Dermis blood vessel endothelial cell (primary cell): ENCODE measurements at places on chromosomes 1 and 21. TPM values are rescaled to one million over a fixed set of nuclear protein-coding genes. Genes with fewer than 3 reads are reported as not detected.

Gene FCMR
- 0.17 TPM in 1 of 2 replicates, not detected in the other for total RNA-seq

- DNase-seq, result no peak
Measured at GRCh38 chr21:41767606-41768436, 969 bp upstream of the RIPK4 start.

Gene CFAP74
- total RNA-seq, result not detected in 2 replicates

DNA sequence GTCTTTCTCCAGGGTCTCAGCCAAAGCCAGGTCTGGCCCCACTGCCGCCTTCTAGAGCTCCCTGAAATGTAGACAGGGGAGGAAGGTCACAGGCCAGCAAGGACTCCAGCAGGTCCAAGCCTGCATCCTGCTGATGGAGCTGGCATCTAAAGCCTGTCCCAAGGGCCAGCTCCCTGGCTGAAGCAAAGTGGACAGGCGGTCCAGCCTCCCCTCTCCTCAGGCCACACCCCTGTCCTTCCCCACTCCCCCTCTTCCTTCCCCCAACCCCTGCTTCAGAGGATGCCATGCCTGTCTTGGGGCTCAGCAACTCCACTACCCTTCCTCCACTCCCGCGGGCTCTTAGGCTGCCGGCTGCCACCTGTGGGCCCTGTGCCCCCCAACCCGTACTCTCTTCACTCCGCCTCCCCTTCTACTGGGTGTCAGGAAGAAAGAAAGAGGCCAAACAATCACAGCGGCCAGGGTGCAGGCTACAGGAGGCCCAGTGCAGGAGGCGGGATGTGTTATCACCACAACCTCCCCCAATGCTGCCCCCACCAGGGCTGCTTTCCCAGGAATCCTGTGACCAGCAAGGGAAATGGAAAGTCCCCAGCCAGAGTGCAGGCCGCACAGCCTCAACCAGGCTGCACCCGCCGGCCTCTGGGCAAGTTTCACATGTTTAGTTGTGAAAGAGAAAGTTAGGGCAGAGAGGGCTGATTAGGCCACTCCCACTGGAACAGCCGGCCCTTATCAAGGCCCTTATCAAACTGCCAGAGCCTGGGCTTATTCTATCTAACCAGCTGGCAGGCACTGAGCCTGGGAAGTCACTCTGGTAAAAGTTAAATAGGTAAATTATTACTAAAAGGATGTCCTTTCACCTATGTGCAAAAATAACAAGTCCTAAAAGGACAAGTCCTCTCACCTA lies 34.1 kb downstream of the ACOT7 start:
- peak; percentile 79 for DNase-seq

Gene FUCA1
- total RNA-seq, result 10.7 and 20.6 TPM in 2 replicates

Gene SAMD13
- 1.0 and 1.5 TPM in 2 replicates for total RNA-seq

DNA sequence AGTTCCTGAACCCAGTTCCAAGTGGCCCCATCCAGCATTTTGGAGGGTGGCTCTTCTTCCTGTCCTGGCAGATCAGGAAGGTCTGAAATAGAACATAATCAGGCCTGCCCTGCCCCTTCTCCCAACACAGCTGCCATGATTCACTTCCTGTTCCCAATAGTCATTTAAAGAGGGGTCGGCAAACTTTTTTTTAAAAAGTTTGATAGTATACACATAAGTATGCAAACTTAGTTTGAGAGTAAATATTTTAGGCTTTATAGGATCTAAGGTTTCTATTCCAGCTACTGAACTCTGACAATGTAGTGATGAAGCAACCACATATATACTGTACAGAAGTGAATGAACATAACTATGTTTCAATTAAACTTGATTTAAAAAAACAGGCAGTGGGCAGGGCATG lies 66.4 kb downstream of the LUZP1 start:
- peak; percentile 73 for DNase-seq

GRCh38 chr1:191869790-191870312 lies 288.4 kb upstream of the RGS18 start:
- no peak for DNase-seq

- DNase-seq, result no peak
Measured at GRCh38 chr1:184030433-184031091, 7.0 kb downstream of the COLGALT2 start.

Gene GSTM5
- total RNA-seq, result under 0.01 TPM in 1 of 2 replicates, not detected in the other

GRCh38 chr1:44860891-44861425 lies 17.9 kb upstream of the PTCH2 start:
- no peak for DNase-seq

Gene DNAI4
- total RNA-seq, result 2.1 and 3.7 TPM in 2 replicates

DNA sequence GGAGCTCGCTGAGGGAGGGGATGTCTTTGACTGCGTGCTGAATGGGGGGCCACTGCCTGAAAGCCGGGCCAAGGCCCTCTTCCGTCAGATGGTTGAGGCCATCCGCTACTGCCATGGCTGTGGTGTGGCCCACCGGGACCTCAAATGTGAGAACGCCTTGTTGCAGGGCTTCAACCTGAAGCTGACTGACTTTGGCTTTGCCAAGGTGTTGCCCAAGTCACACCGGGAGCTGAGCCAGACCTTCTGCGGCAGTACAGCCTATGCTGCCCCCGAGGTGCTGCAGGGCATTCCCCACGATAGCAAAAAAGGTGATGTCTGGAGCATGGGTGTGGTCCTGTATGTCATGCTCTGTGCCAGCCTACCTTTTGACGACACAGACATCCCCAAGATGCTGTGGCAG lies 1.4 kb downstream of the TSSK3 start:
- DNase-seq, result no peak

Gene TMEM269
- not detected in 2 replicates for total RNA-seq

DNA sequence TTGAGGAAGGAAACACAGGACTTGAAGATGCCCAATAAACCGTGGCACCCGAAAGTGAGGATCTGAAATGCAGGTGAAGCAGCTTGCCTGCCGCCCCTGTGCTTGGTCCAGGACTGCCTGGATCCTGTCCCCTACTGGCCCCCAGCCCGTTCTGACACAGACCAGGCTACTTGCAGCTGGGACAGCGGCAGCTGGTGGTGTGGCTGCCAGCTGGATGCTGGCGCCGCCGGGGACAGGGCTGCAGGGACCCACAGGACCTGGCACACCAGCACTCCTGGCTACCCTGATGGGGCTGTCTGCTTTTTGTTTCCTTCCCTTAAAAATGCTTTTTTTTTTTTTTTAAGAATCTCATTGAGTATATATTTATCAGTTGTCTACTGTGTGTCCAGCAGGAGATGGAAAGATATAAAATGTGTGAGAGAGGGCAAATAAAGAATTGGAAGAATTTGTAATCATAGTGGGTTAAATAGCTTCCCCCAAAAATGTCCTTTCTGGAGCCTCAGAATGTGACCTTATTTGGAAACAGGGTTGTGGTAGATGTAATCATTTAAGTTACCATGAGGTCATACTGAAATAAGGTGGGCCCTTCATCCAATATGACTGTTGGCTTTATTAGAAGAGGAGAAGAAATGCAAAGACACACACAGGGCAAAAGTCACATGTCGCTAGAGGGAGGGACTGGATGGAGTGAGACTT lies 165.6 kb downstream of the DSCAM start:
- no peak for DNase-seq

Gene CSMD2
- total RNA-seq, result under 0.01 TPM in 1 of 2 replicates, not detected in the other

Gene UROD
- 207 and 231 TPM in 2 replicates for total RNA-seq

- DNase-seq, result no peak
Measured at GRCh38 chr1:203528063-203528462, 34.1 kb downstream of the OPTC start.

DNA sequence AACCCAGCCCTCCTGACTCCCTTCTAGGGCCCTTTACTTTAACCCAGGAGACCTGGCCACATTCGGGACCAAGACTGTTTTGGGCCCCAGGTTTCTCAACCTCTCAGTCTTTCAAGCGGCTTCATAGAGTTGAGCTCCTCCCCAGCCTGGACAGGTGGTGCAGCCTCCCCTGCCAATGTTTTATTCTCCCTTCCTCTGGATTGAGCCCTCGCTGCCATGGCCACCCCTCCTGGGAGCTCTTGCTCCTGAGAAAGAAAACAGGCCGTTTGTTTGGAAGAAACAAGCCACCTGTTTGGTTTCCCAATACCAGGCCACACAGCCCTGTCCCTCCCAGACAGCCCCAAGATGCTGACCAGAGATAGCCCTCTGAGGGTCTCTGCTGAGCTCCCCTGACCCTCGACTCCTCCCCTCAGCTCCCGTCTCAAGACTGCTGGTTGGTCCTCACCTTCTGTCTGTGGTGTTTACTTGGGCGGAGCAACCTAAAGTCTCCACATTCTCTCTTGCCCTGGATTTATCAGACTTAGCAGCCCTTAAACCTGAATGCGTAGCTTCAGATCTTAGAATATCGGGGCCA lies 3.3 kb downstream of the TMEM51 start:
- no peak for DNase-seq

- no peak for DNase-seq
Measured at GRCh38 chr21:40421121-40421520, 425.8 kb downstream of the DSCAM start.

GRCh38 chr1:212450331-212450881 lies 17.7 kb downstream of the NENF start:
- no peak for DNase-seq

GRCh38 chr1:92951141-92951582 lies 10.1 kb downstream of the DIPK1A start:
- no peak for DNase-seq

Gene SKI
- 26.7 and 44.4 TPM in 2 replicates for total RNA-seq

DNA sequence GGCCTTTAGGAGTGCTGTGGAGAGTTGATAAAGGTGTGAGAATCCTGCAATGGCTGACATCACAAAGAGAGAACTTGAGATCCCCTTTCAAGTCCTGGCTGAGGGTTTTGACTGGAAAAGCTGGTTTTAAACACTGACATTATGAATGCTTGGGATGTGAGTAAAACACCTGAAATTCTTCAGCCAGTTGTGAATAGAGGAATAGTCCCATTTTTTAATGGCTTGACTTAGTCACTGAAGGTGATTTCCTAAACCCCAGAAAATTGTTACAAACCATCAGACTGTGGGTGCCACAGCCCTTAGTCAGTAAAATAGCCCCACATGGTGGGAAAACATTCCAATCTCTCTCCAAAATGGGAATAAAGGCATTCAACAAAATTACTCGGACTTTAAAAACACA lies 107.7 kb upstream of the LMO4 start:
- no peak for DNase-seq

- DNase-seq, result no peak
Measured at GRCh38 chr1:44962729-44963128, 23.7 kb downstream of the EIF2B3 start.

GRCh38 chr1:89884718-89885596 lies 64.1 kb downstream of the LRRC8D start:
- peak; percentile 79 for DNase-seq

Gene SLC9A1
- total RNA-seq, result 5.6 and 20.1 TPM in 2 replicates

- no peak for DNase-seq
Measured at GRCh38 chr1:14429577-14429976, 168.9 kb upstream of the KAZN start.

- DNase-seq, result no peak
Measured at GRCh38 chr1:148353461-148354283, 129.4 kb downstream of the PPIAL4G start.

- no peak for DNase-seq
Measured at GRCh38 chr21:20040768-20041167, 957.4 kb upstream of the NCAM2 start.

GRCh38 chr1:38817267-38818174 lies 42.1 kb downstream of the RRAGC start:
- no peak for DNase-seq

Gene PGLYRP4
- total RNA-seq, result not detected in 2 replicates

Gene NECAP2
- 195 and 263 TPM in 2 replicates for total RNA-seq

- no peak for DNase-seq
Measured at GRCh38 chr1:232144696-232145230, 485.2 kb downstream of the SIPA1L2 start.

GRCh38 chr1:161066694-161067093 lies 3.0 kb downstream of the ARHGAP30 start:
- no peak for DNase-seq

Gene GNB1
- 87.8 and 181 TPM in 2 replicates for total RNA-seq

DNA sequence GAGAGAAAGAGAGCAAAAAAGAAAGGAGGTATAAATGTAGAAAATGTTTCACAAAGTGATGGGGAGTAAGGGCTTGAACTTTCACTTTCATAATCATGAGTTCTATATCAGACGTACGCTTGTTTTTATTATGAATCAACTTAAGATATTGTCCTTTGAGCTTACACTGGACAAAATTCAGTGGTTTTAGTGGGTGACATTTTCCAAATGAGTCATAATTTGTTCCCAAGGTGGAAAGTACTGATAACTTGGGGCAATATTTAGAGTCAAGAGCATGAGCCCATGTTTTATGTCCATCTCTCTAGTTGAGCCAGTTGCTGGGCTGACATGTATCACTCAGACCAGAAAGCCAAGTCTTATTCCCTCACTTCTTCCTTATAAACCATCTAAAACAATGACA lies 161.6 kb downstream of the CHRM3 start:
- no peak for DNase-seq

Gene SYT14
- total RNA-seq, result 0.09 and 0.17 TPM in 2 replicates

Gene CLK2
- 24.5 and 35.9 TPM in 2 replicates for total RNA-seq

Gene GBP2
- total RNA-seq, result 65.9 and 97.0 TPM in 2 replicates

Gene TBCE
- total RNA-seq, result 17.5 and 22.4 TPM in 2 replicates

DNA sequence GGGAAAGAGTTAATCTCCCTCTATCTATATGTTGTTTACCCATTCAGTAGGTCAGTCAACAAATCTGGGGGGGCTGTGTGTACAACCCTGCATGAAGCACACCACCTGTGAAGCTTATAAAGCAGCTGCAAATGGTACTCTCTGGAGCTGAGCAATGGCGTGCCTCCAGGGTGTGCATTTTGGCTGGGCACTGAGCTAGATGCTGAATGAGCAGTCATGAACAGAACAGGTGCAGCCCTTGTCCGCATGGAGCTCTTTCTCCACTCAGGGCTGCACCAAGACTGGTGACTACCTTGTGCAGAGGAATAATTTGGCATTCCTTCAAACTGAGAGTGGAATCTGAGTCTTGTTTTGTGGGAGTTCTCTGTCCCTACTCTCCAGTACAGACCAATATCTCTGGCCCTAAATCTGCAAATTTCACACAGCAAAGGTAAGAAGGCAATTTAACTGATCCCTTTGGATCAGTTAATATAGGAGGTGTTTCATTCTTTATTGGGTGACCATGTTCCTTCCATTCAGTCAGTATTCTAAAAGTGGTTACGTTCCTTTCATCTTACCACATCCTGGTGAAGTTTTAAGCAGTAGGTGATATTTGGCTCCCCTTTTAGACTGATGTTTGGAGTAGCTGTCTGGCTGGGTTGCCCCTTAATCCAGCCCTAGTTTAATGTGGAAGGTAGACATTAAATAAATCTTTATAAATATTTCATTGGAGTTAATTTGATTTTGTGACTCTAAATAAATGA lies 76.0 kb downstream of the GPR88 start:
- DNase-seq, result no peak

DNA sequence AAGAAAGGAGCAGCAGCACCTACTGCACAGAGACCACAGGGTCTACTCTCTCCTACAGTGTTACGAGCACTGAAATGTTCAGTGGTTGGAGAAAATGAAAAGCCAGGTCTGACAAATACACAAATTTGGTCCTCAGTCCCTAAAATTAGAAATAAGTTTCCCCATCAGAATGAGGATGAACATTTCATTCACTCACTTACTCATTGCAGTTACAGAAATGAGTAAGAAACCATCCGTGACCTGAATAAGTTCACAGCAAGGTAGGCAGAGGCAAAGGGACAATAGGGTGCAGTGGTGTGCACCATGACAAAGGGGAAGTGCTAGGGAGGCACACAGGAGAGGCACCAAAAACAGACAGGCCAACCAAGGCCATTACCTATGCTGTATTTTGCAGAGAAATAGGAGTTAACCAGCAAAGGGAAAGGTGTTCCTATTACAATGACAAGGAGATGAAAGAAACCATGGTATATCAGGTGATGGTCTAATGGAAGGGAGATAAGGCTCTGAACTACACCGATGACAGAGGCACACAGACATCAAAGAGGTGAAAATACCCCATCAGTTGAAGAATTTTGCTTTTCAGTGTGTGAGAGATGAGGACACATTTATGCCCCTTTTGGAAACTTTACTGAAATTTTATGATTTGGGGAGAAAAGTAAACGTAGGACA lies 29.4 kb downstream of the VAV3 start:
- DNase-seq, result no peak
